ENCODE measurements at places on chromosomes 2 and 18. TPM values are rescaled to one million over a fixed set of nuclear protein-coding genes. Genes with fewer than 3 reads are reported as not detected.

The DUSP2 gene
- 0.33 TPM for total RNA-seq

The KCNJ3 gene
- not detected for total RNA-seq

The ANKRD44 gene
- total RNA-seq, result 8.1 TPM

The SPOPL gene
- total RNA-seq, result 17.4 TPM

The AFF3 gene
- total RNA-seq, result 0.16 TPM

The COLEC11 gene
- total RNA-seq, result not detected

The HMSD gene
- not detected for total RNA-seq

The MYOM1 gene
- total RNA-seq, result not detected

The PECR gene
- total RNA-seq, result 5.4 TPM

The FBLN7 gene
- 2.1 TPM for total RNA-seq

The PROM2 gene
- total RNA-seq, result 0.60 TPM

The PPIL3 gene
- 28.7 TPM for total RNA-seq

Data from endothelial cell of umbilical vein (primary cell).